ENCODE measurements at places on chromosomes 1 and 21. TPM values are rescaled to one million over a fixed set of nuclear protein-coding genes. Genes with fewer than 3 reads are reported as not detected.

Gene PGBD5
- total RNA-seq, result 0.56 TPM

DNA sequence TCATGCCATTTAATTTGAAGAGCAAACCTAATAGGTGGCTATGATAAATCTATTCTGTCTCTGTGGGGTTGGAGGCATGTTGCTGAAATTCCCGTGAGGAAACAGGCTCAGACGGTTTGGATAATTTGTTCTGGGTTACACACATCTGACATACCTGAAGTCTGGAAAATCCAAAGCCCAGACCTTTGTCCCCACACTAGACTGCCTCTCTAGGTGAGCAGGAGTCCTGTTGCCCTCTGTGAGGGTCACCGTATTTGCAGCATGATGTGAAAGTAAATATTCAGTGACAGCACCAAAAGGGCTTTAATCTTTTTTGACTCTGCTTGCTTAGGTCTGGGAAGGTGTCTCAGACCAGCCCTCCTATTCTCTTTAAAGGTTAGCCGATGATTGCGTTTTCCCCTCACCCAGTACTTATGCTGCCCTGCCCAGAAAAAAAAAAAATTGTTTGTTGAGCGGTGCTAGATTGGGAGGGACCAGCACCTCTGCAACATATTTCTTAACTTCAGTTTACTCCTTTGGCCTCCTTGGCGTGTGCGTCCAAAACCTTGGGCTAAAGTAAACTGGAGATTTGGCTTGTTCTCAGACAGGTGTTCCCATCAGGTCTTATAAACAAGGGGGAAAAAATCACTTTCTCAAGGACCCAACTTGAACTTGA is 67.0 kb downstream of the CACHD1 start:
- DNase-seq, result no peak

GRCh38 chr1:193909406-193910082 is 723.1 kb upstream of the B3GALT2 start:
- no peak for DNase-seq

DNA sequence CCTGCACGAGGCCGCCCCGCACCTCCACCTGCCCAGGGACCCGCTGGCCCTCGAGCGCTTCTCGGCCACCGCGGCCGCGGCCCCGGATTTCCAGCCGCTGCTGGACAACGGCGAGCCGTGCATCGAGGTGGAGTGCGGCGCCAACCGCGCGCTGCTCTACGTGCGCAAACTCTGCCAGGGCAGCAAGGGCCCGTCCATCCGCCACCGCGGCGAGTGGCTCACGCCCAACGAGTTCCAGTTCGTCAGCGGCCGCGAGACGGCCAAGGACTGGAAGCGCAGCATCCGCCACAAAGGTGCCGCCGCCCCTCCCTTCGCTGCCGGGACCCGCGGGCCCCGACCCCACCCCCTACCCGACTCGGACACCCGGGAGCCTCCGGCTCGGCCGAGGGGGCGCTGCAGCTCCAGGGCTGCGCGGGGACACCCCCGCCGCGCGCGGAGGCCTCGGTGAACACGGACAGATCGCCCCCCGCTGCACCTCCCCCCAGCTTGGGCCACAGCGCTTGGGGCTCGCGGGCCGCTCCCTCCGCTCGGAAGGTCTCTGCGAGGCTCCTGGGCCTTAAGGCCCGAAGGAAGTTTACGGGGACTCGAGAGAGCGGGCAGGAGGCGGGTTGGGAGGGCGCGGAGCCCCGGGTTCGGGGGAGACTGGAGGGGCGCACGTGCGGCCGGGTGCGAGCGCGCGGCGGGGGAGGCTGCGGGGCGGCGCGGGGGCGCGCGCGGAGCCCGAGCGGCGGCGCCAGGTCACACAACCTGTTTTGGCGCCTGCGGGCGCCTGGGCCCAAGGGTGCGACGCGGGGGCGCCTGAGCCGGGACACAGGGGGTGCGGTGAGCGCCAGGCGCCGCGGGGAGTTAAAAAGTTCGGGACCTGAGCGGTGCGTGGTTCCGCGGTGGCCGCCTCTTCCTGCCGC is 1.2 kb downstream of the SAMD11 start:
- DNase-seq, result no peak

Gene ANGPTL3
- not detected for total RNA-seq

GRCh38 chr1:210340841-210341240 is 12.1 kb downstream of the HHAT start:
- DNase-seq, result no peak

Gene SLC30A10
- not detected for total RNA-seq

DNA sequence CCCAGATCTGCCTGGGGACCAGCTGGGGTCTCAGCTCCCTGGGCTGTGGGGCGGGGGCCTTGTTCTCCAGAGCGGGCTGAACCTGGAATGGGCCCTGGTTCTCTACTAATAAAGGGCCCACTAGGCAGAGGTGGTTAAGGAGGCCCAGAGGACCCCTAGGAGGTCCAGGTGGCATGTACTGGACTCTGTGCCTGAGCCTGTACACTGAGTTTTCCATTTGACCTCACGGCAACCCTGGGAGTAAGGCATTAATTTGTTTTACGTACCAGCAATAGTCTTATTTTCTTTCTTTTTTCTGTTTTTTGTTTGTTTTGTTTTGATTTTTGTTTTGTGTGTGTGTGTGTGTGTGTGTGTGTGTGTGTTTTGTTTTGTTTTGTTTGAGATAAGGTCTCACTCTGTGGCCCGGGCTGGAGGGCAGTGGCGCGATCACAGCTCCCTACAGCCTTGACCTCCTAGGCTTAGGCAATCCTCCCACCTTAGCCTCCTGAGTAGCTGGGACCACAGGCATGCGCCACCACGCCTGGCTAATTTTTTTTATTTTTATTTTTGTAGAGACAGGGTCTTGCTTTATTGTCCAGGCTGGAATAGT is 19.6 kb upstream of the FAM131C start:
- DNase-seq, result no peak

Gene AIM2
- 1.5 TPM for total RNA-seq

- DNase-seq, result no peak
Observed at GRCh38 chr1:36964830-36965229, 69.5 kb downstream of the GRIK3 start.

- DNase-seq, result no peak
Observed at GRCh38 chr1:208251015-208251414, 6.8 kb upstream of the PLXNA2 start.

- no peak for DNase-seq
Observed at GRCh38 chr1:109584766-109585165, 34.6 kb downstream of the GNAT2 start.

- DNase-seq, result no peak
Observed at GRCh38 chr1:60271041-60271440, 197.5 kb upstream of the C1orf87 start.

DNA sequence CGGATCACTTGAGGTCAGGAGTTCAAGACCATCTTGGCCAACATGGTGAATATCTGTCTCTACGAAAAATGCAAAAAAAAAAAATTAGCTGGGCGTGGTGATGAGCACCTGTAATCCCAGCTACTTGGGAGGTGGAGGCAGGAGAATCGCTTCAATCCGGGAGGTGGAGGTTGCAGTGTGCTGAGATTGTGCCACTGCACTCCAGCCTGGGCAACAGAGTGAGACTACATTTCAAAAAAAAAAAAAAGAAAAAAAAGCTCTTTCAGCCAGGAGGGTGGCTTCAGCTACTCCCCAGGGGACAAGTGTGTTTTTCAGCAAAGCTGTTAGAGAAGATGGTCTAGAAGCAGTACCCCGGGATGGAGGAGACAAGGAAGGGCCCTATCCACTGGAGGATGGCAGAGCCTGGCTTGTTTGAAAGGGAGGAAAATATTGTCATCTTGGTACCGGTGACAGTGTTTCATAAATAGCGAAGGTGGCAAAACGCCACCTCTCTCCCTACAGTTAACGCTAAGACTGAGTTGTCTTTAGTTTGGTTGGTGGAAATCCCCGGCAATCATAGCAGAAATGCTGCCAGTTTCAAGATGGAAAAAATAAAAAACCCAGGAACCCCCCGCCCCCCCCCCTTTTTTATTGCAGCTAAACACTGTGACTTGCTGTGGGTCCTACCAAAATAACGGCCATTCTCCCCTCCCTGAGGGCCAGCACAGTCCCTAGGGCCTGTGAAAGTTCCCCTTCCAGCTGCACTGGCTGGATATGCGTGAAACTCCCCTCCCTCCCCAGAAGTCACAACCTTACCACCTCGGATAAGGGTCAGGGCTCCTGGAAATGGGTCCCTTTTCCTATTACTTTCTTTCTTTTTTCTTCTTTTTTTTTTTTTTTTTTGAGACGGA is 3.5 kb downstream of the PIK3CD start:
- DNase-seq, result no peak

DNA sequence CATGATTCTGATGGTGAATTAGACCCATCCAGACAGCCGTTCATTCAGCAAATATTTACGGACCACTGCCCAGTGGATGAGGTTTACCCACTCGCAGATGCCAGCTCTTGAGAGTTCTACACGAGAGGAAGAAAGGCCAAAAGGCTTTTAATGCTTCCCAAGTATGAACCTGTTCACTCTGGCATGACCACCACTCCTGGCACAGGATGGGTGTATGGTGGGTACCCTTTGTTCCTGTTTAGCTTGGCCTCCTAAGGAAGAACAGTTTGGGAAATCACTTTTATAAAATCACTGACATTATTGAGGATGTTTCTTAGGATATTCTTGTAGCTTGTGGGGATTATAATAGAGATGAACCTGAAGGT is 67.2 kb downstream of the HMGB4 start:
- no peak for DNase-seq

- DNase-seq, result no peak
Observed at GRCh38 chr1:60969971-60970509, 112.3 kb upstream of the NFIA start.

DNA sequence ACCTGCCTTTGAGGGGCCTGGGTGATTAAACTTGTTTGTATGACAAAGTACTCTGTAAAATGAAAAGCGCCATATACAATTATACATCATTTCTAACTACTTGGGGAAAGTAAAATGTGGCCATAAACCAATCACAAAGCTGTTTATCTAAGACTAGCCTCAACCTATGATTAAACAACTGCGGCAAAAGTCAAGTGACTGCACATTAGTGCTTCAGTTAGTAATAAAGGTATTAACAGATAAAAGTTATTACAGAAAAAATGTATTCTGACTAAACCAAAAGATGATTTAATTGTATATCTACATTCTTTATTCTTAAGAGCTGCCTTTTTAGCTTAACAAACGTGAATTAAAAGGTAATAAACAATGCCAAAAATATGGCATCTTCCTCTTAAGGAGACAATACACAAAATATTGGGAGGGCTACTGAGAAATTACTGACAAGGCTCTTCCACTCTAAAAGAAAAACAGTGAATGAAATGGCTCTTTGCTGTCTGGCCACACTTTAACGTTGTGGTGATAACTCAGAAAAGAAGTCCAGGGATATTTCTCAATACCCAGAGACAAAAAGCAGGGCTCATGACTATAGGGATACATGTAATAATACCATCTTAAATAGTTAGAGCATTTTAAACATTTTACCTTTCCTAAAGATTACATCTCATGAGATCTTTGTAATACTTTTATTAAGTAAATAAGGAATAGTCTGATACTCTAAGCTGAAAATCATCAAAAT is 8.6 kb downstream of the ARHGAP29 start:
- DNase-seq, result no peak

GRCh38 chr1:89149229-89149628 is 23.3 kb upstream of the GBP2 start:
- DNase-seq, result no peak

- DNase-seq, result no peak
Observed at GRCh38 chr1:114902343-114902742, 47.7 kb downstream of the SYCP1 start.

Gene OLIG1
- not detected for total RNA-seq

DNA sequence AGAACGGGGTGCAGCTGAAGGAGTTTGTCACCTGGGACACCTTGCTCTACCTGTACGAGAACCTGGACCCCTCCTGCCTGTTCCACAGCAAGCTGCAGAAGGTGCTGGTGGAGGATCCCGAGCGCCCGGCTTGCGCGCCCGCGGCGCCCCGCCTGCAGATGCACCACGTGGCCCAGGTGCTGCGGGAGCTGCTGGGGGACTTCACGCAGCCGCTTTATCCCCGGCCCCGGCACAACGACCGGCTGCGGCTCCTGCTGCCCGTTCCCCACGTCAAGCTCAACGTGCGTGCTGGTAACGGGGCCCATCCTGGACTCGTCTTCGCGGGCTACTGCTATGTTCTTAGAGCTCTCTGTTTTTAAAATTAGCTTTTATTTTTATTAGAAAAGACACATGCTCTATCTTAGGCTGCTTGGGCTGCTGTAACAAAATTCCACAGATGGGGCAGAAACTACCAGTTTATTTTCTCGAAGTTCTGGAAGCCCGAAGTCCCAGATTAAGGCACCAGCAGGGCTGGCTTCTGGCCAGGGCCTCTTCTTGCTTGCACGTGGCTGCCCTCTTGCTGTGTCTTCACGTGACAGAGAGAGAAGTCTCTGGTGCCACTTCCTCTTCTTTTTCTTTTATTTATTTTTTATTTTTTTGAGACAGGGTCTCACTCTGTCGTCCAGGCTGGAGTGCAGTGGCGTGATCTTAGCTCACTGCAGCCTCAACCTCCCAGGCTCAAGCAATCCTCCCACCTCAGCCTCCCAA is 38.1 kb downstream of the TRPM2 start:
- DNase-seq, result peak; percentile 88

- DNase-seq, result no peak
Observed at GRCh38 chr21:32248571-32249461, 30.0 kb downstream of the MIS18A start.

Gene IQCC
- 0.33 TPM for total RNA-seq

- DNase-seq, result no peak
Observed at GRCh38 chr1:38527373-38527966, 332.1 kb downstream of the RRAGC start.

DNA sequence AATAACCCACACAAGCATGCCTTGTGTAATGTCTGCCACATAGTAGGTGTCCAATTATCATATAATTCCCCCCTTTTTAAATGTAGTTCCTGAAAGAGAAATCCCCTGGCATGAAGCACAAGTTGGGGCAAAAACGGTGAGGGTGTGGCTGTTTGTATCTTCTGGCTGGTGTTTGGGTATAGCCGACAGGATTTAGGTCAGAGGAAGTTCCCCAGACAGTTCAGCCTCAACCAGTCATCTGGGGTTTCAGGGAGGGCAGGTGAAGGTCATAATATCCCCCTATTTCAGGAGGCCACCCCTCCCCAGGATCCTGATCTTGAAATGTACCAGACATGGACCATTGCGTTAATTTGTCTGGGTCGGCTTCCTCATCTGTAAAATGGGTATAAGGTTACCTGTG is 29.1 kb upstream of the JUN start:
- DNase-seq, result no peak

Gene ALX3
- not detected for total RNA-seq

Gene HCRTR1
- total RNA-seq, result not detected

Gene CA6
- not detected for total RNA-seq

DNA sequence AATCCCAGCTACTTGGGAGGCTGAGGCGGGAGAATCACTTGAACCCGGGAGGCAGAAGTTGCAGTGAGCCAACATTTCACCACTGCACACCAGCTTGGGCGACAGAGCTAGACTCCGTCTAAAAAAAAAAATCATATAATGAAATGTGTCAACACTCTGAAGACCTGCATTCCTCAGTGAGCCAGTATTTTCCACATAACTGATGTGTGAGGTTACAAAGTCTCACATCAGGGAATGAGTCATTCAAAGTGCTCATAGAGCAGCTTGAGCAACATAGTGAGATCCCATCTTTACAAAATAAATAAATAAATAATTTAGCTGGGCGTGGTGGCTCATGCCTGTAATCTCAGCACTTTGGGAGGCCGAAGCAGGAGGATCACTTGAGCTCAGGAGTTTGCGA is 65.5 kb downstream of the CASZ1 start:
- DNase-seq, result no peak

Data from posterior vena cava (tissue), 2 donors.